ENCODE measurements at places on chromosomes 7 and 10. TPM values are rescaled to one million over a fixed set of nuclear protein-coding genes. Genes with fewer than 3 reads are reported as not detected.

DNA sequence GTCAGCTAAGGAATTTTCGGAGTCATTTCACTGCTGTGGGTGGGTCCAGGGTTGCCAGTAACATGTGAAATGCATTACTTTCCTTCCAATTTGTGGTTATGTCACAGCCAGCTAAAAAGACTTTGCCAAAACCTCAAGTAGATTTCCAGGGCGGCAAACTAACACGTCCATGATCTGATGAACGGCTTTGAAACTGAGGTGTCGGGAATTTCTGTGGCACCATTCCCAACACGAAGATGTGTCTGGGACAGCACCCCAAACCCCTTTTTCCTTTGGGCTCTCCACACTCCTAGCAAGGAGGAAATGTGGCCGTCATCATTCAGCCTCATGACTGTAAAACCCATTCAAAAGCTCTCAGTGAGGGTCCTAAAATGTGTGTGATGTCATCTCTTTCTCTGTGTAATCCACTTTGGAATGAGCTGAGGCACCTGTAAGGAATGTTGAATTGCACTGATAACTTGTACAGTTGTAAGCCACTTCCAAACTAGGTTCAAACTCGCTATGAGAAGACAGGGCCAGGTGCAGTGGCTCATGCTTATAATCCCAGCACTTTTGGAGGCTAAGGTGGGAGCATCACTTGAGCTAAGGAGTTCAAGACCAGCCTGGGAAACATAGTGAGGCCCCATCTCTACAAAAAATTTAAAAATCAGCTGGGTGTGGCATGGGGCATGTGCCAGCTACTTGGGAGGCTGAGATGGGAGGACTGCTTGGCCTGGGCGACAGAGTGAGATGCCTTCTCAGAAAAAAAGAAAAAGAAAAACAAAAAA, 146.1 kb upstream of the FRMD4A start:
- H3K36me3 ChIP-seq, result no peaks in the 10 kb centered on the region
- no peak overlapping the region for H3K4me3 ChIP-seq
- no peaks in the 10 kb centered on the region for H3K4me1 ChIP-seq
- H3K27ac ChIP-seq, result no peak overlapping the region

DNA sequence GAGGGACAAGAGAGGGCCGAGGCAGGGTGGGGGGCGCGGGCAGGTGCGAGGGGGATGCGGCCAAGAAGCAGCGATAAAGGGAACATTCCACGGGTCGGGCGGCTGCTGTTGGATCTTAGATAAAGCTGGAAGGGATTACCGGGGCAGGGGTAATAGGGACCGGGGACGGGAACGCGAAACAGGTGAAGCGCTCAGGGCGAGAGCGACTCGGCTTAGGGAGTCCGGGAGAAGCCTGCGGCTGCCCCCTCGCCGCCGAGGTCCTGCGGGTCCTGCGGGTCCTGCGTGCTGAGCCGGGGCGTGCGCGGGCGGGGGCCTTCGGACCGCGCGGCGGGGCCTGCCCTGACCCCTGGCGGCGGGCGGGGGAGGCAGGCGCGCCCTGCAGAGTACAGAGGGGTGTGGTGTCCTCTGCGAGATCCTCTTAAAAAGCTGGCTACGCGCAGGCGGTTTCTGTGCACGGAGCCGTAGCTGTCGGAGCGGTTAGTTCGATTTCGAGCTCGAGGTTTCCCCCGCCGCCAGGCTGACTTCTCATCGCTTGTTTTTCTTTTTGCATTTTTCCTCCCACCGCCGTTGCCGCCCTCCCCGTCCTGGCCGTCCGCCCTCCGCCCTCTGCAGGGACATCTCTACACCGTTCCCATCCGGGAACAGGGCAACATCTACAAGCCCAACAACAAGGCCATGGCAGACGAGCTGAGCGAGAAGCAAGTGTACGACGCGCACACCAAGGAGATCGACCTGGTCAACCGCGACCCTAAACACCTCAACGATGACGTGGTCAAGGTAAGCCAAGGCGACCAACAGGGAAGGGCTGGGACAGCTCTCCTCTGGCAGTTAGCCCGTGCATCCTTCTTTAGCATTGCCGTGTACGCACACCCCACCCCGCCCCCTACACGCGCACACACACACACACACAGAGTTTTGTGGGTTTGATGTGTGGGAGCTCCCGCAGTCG, 1.4 kb downstream of the CAV1 start:
- no peaks in the 10 kb centered on the region for H3K36me3 ChIP-seq
- H3K27ac ChIP-seq, result peak overlapping the region; percentile 67
- peak; percentile 89 for DNase-seq
- H3K27me3 ChIP-seq, result peaks cover 81% of the 10 kb centered on the region
- H3K4me3 ChIP-seq, result peak overlapping the region; percentile 88
- H3K4me1 ChIP-seq, result peaks cover 27% of the 10 kb centered on the region

DNA sequence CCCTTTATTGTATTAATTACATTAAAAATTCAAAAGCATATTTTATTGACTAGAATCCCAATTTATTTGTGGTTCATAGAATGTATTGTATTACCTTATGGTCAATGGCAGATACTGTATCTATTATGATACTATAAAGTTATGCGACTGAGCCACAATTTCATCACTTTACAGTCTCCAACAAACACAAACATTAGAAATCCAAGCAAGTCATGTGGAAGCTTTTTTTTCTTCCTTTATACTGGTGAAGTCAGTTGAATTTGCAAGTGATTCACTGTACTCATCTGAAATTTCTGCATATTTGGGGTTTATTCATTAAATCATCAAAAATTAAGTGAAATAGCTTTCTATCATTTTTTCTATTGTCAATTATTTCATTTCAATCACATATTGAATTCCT, 54.3 kb downstream of the BMPER start:
- no peaks in the 10 kb centered on the region for H3K36me3 ChIP-seq
- no peak for DNase-seq
- H3K4me1 ChIP-seq, result no peaks in the 10 kb centered on the region
- H3K4me3 ChIP-seq, result no peak overlapping the region
- no peak overlapping the region for H3K27ac ChIP-seq
- H3K27me3 ChIP-seq, result no peaks in the 10 kb centered on the region

DNA sequence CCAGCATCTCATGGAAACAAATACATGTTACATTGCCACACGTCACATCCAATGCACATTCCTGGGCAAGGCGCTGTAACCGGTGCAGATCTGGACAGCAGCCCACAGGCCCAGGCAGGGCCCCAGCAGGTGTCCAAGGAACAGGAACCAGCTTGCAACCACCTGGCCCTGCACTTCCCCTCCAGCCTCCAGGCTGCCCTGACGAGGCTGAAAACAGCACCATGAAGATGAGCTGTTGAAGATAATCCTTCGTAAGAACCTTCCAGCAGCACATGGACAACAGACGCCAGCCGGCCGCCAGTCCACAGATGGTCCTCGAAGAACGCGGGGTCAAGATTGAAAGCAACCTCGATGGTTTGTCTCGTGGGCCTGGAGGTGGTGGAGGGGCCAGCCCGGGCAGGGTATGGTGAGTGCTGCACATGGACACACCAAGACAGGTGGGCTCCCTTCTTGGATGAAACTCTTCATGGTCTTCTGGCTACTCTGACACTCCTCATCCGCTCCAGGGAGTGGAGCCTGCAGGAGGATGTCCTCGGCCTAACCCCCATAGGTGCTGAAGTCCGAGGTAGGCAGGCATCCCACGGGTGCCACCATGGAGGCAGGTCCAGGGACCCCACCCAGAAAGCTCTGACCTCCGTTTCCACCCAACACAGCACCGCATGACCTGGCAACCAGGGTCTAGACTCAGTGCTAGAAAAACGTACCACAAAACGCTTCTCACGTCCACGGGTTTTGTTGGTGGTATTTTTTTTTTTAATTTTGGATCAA, 22.9 kb downstream of the PDGFA start:
- H3K4me1 ChIP-seq, result peaks cover 3% of the 10 kb centered on the region
- H3K36me3 ChIP-seq, result peaks cover 6% of the 10 kb centered on the region
- no peak overlapping the region for H3K4me3 ChIP-seq
- H3K27me3 ChIP-seq, result no peaks in the 10 kb centered on the region
- H3K27ac ChIP-seq, result no peak overlapping the region

DNA sequence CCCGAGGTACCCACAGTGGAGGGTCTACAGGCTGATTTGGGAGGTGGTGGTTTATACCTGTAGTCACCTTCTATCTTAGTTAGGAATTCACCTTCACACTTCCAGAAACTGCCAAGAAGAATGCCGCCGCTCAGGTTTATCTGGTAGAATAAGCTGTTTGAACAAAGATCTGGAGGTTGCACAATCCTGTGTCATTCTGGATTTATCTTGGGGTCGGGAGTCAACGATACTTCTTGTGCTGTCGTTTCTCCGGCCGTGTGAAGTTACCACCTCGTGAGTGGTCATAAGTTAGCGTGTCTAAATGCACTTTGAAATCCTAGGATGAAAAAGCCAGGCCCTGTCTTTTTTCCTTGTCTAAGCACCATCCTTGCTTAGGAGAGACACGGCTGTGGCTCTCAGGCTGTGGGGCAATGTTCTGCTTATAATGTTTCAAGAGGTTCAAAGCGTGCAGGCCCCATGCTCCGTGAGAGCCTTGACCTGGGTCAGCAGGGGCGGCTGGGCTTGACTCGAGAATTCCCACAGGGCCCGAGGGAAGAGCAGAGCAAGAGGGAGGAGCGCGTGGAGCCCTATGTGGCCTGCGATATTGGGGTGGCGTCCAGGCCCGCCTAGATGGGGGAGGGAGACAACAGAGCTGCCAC, 35.5 kb downstream of the GRIFIN start:
- H3K27me3 ChIP-seq, result no peaks in the 10 kb centered on the region
- no peak overlapping the region for H3K27ac ChIP-seq
- no peak for DNase-seq
- no peak overlapping the region for H3K4me3 ChIP-seq
- H3K36me3 ChIP-seq, result peaks cover 13% of the 10 kb centered on the region
- H3K4me1 ChIP-seq, result no peaks in the 10 kb centered on the region

The NUDT13 gene
- 0.91 TPM for total RNA-seq

The HMX2 gene
- total RNA-seq, result not detected

Data from activated CD4-positive, alpha-beta T cell treated with anti-CD3 and anti-CD28 coated beads, Interleukin-2, amount 10 ng/mL, durations not matched to agents 24 days and 14 days (primary cell).